ENCODE measurements at places on chromosomes 1 and 21. TPM values are rescaled to one million over a fixed set of nuclear protein-coding genes. Genes with fewer than 3 reads are reported as not detected.
A peak's percentile ranks its signal among the peaks of the same experiment; 100 is the strongest.

DNA sequence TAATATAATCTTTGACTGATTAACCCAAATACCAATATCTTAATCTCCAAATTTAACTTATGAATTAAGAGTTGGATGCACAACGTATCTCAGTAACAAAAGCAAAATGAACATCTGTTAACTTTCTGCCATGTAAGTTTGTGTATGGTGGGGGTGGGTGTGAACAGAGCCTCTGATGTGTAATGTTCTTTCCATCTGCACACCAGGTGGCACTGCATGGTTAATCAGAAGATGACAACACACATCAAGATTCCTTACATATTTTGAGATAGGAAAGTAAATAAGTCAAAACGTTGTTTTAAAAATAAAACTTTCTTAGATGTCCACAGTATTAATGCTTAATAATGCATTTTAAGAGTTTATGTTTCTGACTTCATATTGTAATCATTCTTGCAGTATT, 251.9 kb downstream of the DPYD start:
- peak; percentile 28 for DNase-seq

DNA sequence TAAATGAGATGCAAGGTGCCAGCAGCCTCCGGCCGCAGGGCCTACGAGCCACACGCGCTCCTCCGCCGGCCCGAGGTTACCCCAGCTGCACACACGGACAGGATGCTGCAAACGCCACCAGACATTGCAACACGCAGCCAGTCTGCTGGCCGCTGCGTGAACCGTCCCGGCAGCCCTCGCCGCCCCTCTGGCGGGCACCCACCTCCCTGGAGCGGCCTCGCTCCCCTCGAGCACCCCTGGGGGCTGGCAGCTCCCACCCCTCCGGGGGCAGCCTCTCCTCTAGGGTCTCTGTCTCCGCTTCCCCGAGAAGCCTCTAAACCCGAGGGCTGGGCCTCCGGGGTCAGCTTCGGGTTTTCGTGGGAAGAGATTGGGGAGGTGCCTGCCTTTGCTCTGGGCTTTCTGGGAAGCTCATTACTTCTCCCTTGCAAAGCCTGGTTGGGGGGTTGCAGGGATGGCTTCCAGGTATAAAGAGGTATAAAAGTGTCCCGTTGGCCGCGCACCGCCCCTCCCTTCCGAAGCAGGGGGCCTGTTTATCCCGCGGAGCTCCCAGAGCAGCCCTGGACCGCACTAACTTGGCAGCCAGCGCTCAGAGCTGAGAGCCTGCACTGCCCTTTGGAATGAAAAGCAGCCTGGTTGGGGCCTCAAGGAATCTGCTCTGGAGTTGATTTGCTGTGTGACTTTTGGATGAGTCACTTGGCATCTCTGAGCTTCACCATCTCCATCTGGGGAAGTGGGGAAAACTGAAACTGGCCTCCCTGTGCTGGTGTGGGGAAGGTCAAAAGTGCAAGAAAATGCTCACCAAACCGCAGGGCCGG, 21.8 kb downstream of the DHRS3 start:
- peak; percentile 84 for DNase-seq

DNA sequence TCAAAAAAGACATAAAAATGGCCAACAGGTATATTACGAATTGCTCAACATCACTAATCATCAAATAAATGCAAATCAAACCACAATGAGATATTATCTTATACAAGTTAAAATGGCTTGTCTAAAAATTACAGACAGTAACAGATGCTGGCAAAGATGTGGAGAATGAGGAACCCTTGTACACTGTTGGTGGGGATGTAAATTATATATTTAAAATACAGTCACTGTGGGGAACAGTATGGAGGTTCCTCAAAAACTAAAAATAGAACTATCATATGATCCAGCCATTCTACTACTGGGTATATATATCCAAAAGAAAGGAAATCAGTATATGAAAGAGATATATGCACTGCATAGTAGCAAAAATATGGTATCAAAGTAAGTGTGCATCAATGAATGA, 1037.2 kb upstream of the B3GALT2 start:
- no peak for DNase-seq

DNA sequence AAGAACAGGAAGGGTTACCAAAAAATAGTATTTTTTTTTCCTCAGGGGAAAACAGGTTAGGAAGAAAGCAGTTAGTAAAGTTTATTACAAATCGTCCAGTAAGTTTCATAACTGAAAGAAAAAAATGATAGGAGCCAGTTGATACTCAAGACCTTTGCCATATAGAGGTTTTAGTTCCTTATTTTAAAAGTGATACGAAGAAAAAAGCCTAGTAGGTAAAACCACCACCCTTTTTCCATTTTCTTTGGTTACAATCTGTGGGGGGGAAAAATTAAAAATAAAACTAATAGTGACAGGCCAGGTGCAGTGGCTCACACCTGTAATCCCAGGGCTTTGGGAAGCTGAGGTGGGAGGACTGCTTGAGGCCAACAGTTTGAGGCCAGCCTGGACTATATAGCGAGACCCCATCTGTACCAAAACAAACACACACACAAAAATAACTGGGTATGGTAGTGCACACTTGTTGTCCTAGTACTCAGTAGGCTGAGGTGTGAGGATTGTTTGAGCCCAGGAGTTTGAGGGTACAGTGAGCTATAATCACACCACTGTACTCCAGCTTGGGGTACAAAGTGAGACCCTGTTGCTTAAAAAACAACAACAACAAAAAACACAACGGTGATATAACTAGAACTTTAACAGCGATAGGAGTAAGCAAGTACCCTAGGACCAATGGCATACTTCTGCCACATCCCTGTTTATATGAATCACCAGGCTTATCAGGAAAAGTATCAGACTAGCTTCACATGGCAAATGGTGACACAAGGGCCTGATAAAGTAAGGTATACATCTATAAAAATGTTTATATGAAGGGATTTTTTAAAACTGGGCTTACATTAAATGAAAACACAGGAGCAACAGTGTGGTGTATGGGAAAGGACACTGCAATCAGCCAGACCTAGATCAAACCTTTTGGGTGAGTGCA, 5.4 kb downstream of the TMEM59 start:
- no peak for DNase-seq

DNA sequence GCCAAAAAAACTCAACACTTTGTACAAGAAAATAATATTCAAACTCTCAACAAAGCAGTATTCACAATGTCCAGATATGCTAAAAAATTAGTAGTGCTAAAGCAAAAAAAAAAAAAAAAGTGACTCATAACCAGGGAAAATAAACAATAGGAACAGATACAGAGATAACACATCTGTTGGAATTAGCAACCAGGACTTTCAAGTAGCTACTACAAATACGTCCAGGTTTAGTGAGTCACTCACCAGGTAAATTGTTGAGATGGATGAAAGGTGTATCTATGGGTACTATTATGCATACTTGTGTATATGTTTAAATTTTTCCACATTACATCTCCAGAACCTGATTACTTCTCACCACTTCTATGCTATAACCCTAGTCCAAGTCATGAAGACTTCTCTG, 144.8 kb upstream of the SLC35F3 start:
- peak; percentile 34 for DNase-seq

The ZCCHC17 gene
- total RNA-seq: 47.5 TPM

The IVL gene
- total RNA-seq: 19.1 TPM

The ROR1 gene
- total RNA-seq: 11.5 TPM

The KLF17 gene
- total RNA-seq: not detected

Data from mammary epithelial cell (primary cell).